ENCODE measurements at places on chromosomes 6 and 20.

- DNase-seq, result no peak
Measured at GRCh38 chr20:34791289-34792020, 34.0 kb downstream of the NCOA6 start.

DNA sequence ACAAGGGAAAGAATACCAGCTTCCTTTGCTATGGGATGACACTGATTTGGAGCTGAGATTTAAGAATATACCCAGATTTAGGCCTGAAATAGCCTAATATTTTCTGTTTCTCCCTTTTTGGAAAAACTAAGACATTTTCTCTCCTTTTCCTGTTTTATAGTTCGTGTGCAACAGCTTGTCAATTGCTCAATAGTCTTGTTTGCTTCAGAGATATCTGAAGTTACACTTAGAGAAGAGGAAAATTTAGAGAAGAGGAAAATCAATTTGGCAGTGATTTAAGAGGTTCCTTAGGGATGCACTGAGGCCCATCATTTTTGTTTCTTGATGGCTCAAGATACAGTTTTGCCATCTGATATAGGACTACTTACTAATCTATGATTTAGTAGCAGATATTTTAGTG, 398.6 kb downstream of the RFPL4B start:
- DNase-seq, result no peak

GRCh38 chr20:22579119-22579427, 5.3 kb downstream of the FOXA2 start:
- no peak for DNase-seq

GRCh38 chr6:153411070-153411648, 280.1 kb upstream of the RGS17 start:
- no peak for DNase-seq

GRCh38 chr20:37231947-37232630, 29.5 kb downstream of the GHRH start:
- DNase-seq, result no peak

Measured in activated CD4-positive, alpha-beta memory T cell treated with anti-CD3 and anti-CD28 coated beads for 36 hours (primary cell).